Left ventricle myocardium inferior (tissue), 1 donor: ENCODE measurements at places on chromosomes 3 and 15. TPM values are rescaled to one million over a fixed set of nuclear protein-coding genes. Genes with fewer than 3 reads are reported as not detected.

The DUOX1 gene
- total RNA-seq, result 0.80 TPM

The ELL3 gene
- total RNA-seq, result 0.82 TPM

The LRRC49 gene
- total RNA-seq, result 86.6 TPM

The ANKUB1 gene
- not detected for total RNA-seq

The SLC28A2 gene
- not detected for total RNA-seq

The TEX264 gene
- 33.9 TPM for total RNA-seq

The NDUFAF3 gene
- 159 TPM for total RNA-seq

The AP4E1 gene
- 8.0 TPM for total RNA-seq

The CAMKV gene
- total RNA-seq, result not detected

The CHST2 gene
- total RNA-seq, result 1.8 TPM

DNA sequence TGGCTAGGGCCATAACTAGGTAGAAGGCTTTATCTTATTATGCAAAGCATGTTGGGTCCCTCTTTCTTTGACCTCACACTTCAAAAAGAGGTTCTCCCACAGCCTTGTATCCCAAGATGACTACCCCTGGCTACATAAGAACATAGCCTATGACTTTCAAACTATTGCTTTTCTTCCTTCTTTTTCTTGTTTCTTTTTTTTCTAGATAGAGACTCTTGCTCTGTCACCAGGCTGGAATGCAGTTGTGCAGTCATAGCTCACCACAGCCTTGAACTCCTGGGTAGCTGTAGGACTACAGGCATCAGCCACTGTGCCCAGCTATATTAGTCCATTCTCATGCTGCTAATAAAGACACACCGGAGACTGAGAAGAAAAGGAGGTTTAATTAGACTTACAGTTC is 47.2 kb downstream of the DIPK2A start:
- H3K4me1 ChIP-seq, result no peaks in the 10 kb centered on the region
- no peak for DNase-seq
- H3K27me3 ChIP-seq, result no peaks in the 10 kb centered on the region
- no peak overlapping the region for H3K4me3 ChIP-seq
- no peak overlapping the region for H3K27ac ChIP-seq
- H3K36me3 ChIP-seq, result no peaks in the 10 kb centered on the region

- no peak overlapping the region for H3K4me3 ChIP-seq
- DNase-seq, result no peak
- no peaks in the 10 kb centered on the region for H3K36me3 ChIP-seq
Measured at GRCh38 chr3:67858492-67858891, 204.1 kb upstream of the SUCLG2 start.

- H3K36me3 ChIP-seq, result no peaks in the 10 kb centered on the region
- peak overlapping the region; percentile 88 for H3K4me3 ChIP-seq
- DNase-seq, result no peak
- peak overlapping the region; percentile 96 for H3K27ac ChIP-seq
- peaks cover 44% of the 10 kb centered on the region for H3K4me1 ChIP-seq
Measured at GRCh38 chr15:96321639-96322535, 8.6 kb upstream of the NR2F2 start.

- H3K27me3 ChIP-seq, result no peaks in the 10 kb centered on the region
- DNase-seq, result no peak
- H3K4me1 ChIP-seq, result peaks cover 64% of the 10 kb centered on the region
- H3K4me3 ChIP-seq, result no peak overlapping the region
- no peaks in the 10 kb centered on the region for H3K36me3 ChIP-seq
Measured at GRCh38 chr3:65963787-65964677, 74.7 kb downstream of the MAGI1 start.

GRCh38 chr3:134066158-134066541 is 36.4 kb upstream of the SLCO2A1 start:
- peaks cover 25% of the 10 kb centered on the region for H3K4me1 ChIP-seq
- H3K36me3 ChIP-seq, result no peaks in the 10 kb centered on the region
- no peak overlapping the region for H3K4me3 ChIP-seq
- no peak for DNase-seq

- DNase-seq, result no peak
- no peaks in the 10 kb centered on the region for H3K36me3 ChIP-seq
- H3K27ac ChIP-seq, result no peak overlapping the region
- H3K4me3 ChIP-seq, result no peak overlapping the region
Measured at GRCh38 chr3:62708638-62709373, 166.4 kb downstream of the CADPS start.

GRCh38 chr3:134364061-134364935 is 9.9 kb downstream of the AMOTL2 start:
- peak; percentile 95 for DNase-seq
- H3K36me3 ChIP-seq, result peaks cover 93% of the 10 kb centered on the region
- H3K4me3 ChIP-seq, result peak overlapping the region; percentile 58
- peak overlapping the region; percentile 100 for H3K27ac ChIP-seq
- peaks cover 99% of the 10 kb centered on the region for H3K4me1 ChIP-seq

GRCh38 chr3:172713316-172713715 is 2.4 kb upstream of the NCEH1 start:
- no peaks in the 10 kb centered on the region for H3K27me3 ChIP-seq
- H3K27ac ChIP-seq, result no peak overlapping the region
- peaks cover 32% of the 10 kb centered on the region for H3K4me1 ChIP-seq
- no peak for DNase-seq

- H3K27ac ChIP-seq, result no peak overlapping the region
- no peaks in the 10 kb centered on the region for H3K27me3 ChIP-seq
- no peak overlapping the region for H3K4me3 ChIP-seq
- DNase-seq, result no peak
- no peaks in the 10 kb centered on the region for H3K36me3 ChIP-seq
Measured at GRCh38 chr3:121252676-121253075, 293.1 kb downstream of the POLQ start.

- H3K4me3 ChIP-seq, result no peak overlapping the region
- H3K4me1 ChIP-seq, result peaks cover 12% of the 10 kb centered on the region
- peaks cover 31% of the 10 kb centered on the region for H3K27me3 ChIP-seq
- DNase-seq, result no peak
Measured at GRCh38 chr3:3015185-3016089, 94.7 kb downstream of the IL5RA start.

DNA sequence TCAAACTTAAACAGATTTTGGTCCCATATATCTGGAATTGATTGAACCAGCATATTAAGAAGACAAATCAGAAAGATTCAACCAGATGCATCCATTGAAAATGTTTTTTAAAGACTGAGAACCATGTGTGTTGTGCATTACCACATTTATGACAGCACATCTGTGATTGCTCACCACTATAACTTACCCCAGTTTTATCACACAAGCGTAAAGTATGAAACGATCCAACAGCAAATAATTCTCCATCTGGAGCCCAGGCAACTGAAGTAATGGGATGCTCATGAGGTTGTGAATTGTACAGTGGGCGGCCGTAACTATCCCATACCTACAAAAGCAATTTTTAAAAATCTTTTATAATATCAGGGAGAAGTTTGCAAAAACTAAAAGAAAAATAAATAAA is 43.2 kb downstream of the IFT80 start:
- no peak overlapping the region for H3K27ac ChIP-seq
- no peak for DNase-seq
- H3K36me3 ChIP-seq, result peaks cover 32% of the 10 kb centered on the region
- no peaks in the 10 kb centered on the region for H3K4me1 ChIP-seq

- H3K4me3 ChIP-seq, result no peak overlapping the region
- DNase-seq, result no peak
- H3K27me3 ChIP-seq, result no peaks in the 10 kb centered on the region
- no peaks in the 10 kb centered on the region for H3K36me3 ChIP-seq
Measured at GRCh38 chr3:115836944-115837343, 213.6 kb downstream of the GAP43 start.

DNA sequence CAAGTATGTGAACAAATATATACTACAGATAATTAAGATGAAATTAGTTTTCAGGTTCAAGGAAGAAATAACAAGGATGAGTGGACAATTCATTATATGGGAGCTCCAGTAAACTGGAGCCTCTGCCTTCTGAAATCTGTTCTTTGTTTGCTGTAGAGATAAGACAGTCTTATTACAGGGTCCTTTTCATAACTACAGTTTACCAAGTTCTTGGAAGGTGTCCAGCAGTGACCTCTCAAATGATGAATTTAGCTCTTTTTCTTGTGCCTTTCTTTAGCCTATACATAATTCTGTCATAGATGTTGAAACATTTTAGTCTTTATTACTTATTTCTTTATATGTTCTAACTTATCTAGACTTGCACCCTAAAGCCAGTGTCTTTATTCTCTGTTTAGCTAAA is 89.7 kb upstream of the GBE1 start:
- H3K36me3 ChIP-seq, result no peaks in the 10 kb centered on the region
- H3K4me1 ChIP-seq, result no peaks in the 10 kb centered on the region
- no peak for DNase-seq
- no peak overlapping the region for H3K4me3 ChIP-seq

DNA sequence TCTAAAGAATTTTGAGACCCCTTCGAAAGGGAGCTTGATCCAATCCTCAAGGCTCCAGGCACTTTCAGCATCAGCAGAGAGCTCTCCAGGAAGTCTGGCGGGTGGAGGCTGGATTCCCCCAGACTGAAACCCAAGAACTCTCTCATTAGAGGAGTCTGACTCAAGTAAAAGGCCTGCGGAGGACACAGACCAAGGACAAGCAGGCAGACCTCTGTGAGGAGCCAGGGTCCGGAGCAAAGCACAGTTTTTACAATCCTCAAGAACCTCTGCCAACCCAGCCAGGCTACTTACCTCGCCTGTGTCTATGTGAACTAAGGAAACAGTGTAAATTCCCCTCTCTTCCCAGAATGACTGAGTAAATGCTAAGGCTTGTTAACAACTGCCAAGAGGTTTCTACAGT is 86.2 kb downstream of the FBN1 start:
- H3K27me3 ChIP-seq, result no peaks in the 10 kb centered on the region
- no peak overlapping the region for H3K4me3 ChIP-seq

DNA sequence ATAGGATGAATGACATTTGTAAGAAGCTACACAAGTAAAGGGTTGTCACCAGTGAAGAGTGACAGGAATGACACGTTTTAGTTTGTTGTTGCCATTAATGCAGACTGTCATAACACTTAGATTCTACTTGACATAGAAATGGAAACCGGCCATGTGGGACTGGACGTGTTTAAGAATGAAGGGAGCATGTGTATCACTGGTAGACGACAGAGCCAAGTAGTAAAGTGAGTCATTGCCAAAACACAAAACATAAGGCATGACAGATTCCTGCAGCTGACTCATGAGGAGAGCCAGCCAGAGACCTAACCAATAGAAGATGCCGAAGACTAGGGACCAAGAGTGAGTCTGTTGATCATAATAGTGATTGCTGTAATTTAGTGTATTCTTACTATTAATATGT is 106.2 kb upstream of the PLAAT1 start:
- no peak overlapping the region for H3K4me3 ChIP-seq
- no peak for DNase-seq
- no peaks in the 10 kb centered on the region for H3K36me3 ChIP-seq
- peaks cover 4% of the 10 kb centered on the region for H3K4me1 ChIP-seq
- peaks cover 18% of the 10 kb centered on the region for H3K27me3 ChIP-seq

GRCh38 chr3:107868449-107868848 is 222.4 kb downstream of the CD47 start:
- H3K4me3 ChIP-seq, result no peak overlapping the region
- H3K27me3 ChIP-seq, result no peaks in the 10 kb centered on the region
- H3K36me3 ChIP-seq, result no peaks in the 10 kb centered on the region
- DNase-seq, result no peak
- H3K4me1 ChIP-seq, result no peaks in the 10 kb centered on the region

- H3K27ac ChIP-seq, result peak overlapping the region; percentile 82
- H3K4me3 ChIP-seq, result no peak overlapping the region
- DNase-seq, result no peak
- H3K27me3 ChIP-seq, result no peaks in the 10 kb centered on the region
Measured at GRCh38 chr15:40956541-40956982, 3.3 kb downstream of the CHAC1 start.

DNA sequence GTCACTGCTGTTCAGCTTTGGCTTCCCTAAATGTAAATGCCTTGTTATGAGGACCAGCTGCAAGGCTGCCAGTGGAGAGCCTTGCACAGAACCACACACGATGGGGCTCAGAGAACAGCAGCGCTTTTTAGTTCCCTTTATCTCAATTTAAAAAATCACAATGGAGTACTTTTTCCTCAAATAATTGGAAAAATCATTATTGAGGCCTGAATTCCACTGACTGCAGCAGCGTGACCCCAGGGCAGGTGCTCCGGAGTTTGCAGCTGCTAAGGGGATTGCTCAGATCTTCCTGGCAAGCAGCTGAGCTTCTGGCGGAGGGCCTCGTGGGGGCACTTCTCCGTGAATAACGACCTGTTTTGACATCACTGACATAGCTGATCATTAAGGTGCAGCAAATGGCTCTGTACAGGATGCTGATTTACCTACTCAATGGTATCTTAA is 245.6 kb upstream of the TRIM42 start:
- H3K27me3 ChIP-seq, result peaks cover 10% of the 10 kb centered on the region
- no peak for DNase-seq
- H3K4me1 ChIP-seq, result no peaks in the 10 kb centered on the region
- H3K4me3 ChIP-seq, result no peak overlapping the region

DNA sequence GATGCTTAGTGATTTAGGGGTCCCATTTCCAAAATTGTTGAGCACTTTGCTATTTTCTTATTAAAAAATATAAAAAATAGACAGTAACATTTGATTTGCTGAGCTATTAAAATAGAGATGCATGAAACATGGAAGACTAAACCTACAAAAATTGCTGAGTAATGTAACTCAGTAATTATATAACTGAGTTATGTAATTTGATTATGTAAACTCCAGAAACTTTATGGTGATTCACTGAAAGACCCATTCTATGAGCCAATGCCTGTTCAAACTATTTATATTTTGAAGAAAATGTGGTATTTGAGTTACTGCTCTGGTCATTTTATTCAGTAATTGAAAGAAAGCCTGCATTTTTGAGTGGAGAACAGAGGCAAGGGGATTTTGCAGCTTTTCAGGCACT is 1221.5 kb upstream of the ALCAM start:
- no peak overlapping the region for H3K4me3 ChIP-seq
- no peaks in the 10 kb centered on the region for H3K36me3 ChIP-seq
- H3K27ac ChIP-seq, result no peak overlapping the region

DNA sequence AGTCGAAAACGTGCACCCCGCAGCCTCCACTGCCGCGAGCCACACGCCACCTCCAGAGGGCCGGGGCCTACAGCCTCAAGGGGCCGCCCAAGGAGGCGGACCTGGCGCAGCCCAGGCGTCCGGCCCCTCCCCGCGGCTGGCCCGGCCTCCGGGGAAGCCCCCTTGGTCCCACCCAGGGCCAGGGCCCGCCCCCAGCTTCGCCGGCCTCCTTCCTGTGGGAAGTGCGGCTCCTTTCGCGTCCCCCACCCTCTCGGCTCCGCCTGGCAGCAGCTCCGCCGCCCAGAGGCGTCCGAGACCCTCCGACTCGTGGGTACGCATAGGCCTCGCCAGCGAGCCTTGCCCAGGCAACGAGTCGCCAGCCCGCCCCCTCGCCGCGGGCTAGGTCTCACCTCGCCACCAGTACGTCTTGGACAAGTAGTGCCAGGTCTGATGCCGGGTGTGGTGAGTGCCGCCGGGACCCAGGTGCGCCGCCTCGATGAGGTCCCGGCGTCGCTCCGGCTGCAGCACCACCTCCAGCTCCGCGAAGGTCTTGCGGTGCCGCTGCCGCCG is 642 bp downstream of the ZBTB11 start:
- peak overlapping the region; percentile 93 for H3K4me3 ChIP-seq
- peaks cover 25% of the 10 kb centered on the region for H3K36me3 ChIP-seq
- no peaks in the 10 kb centered on the region for H3K27me3 ChIP-seq
- peak overlapping the region; percentile 99 for H3K27ac ChIP-seq
- H3K4me1 ChIP-seq, result peaks cover 48% of the 10 kb centered on the region
- peak; percentile 95 for DNase-seq
